ENCODE measurements at places on chromosomes 6 and 20.
A peak's percentile ranks its signal among the peaks of the same experiment; 100 is the strongest.

DNA sequence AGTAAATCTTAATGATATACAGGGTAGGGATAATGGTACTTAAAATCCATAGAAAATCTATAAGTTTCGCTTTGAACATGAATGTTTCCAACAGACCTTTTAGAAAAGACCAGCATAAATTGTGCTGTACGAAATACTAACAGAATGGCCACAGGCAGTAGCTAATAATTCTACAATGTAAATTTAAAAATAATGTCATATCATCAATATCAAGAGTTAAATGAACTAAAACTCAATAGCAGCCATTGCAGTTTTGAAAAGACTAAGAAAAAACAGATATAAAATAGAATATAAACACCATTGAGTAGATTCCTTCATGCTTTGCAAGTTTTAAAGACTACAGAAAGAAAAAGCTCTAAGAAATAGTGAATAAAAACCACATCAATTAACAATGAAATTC lies 14.7 kb downstream of the TBC1D32 start:
- no peak for DNase-seq

DNA sequence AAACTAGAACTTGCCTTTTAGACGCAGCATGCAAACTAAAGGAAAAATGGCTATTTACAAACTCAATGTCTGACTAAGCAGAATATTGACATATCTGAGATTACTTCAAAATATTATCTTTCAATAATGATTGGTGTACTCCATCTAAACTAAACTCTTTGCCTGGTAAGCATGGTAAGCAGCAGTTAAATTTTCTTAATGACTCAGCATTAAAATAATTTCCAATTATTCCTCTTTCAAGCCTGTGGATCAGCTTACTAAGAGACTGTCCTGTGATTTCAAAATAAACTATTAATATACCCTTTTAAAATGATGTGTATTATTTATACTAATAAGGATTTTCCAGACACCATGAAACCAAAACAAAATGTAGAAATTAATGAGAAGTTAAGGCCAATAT lies 226.8 kb upstream of the THEMIS start:
- DNase-seq = no peak

DNA sequence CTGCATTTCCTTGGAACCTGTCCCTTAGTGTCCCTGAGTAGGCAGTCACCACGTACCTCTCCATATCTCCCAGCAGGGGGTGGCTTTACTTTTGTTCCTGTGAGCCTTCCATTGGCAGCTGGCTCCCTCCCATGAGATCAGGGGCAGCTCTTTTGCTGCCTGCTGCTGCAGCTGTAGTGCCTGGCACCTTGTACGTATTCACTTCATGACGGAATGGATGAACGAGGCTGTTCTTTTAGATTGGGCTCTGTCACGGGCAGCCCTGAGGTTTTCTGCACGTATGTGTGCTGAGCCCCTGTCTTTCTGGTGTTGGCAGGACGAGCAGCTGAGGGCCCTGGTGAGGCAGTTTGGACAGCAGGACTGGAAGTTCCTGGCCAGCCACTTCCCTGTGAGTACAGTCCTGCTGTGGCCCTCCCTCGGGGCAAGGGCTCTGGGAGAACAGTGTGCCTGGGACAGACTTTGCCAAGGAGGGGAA lies 14.6 kb downstream of the MYBL2 start:
- DNase-seq = no peak

DNA sequence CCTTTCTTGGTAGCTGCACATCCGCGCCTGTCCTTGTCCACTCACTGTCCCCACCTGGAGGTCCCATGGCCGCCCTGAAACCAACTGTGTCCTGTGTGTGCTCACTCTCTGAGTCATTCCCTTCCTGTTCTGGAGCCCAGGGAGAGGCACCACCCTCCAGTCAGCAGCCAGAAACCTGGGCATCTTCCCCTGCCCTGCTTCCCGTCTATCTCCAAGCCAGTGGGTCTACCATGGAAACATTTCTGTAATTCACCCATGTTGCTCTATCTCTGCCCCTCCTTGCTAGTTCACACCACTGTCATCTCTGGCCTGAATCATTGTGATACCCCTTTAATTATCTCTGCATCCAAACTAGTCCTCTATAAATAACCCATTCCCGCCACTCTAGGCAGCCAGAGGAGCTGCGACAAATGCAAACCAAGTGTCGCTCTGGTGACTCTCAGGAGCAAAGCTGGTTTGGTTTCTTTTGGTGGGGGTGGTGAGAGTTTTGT lies 28.8 kb upstream of the SYNJ2 start:
- peak; percentile 36 for DNase-seq

GRCh38 chr20:17721802-17722486 lies 22.2 kb downstream of the BANF2 start:
- peak; percentile 99 for DNase-seq

GRCh38 chr6:148776321-148777308 lies 29.8 kb downstream of the UST start:
- no peak for DNase-seq

GRCh38 chr6:5695260-5696245 lies 311.2 kb downstream of the NRN1 start:
- no peak for DNase-seq

DNA sequence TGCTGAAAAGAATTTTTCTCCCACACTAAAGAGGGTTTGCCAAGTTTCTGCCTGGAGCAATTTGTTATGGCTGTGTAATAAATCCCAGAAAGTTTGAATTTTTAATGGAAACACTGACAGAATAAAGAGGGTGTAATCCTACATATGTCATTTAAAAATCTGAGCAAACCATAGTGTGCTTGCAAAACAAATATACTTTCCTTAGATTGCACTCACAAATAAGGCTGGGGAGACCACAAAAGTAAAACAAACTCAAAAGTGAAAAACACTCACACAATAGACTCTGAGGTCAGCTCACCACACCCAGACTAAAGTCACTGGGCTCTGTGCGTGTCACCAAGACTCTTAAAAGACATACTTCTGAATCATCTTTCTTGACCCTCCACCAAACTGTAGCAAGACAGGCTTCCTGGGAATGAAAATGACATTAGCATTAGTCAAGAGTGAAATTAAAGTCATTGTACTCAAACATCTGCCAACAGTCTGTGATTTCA lies 4.8 kb upstream of the ATXN1 start:
- no peak for DNase-seq

- DNase-seq = no peak
These were observed 20.5 kb upstream of the IP6K3 start for GRCh38 chr6:33766921-33767907.

DNA sequence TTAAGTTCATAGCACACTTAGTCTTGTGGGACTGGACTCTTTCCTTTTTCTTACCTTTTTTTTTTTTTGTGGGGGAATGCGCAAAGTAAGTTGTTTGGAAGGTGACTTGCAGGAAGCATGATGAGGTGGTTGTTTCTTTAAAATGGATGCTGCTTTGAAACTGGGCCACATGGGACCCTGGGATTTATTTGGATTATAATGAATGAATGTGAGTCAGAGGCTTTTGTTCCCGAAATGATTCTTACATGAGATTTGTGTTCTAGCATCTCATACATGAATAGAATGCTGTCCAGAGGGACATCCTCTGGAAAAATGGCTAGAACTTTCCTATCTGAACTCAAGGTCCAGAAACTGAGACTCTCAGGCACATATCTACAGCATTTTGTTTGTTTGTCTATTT lies 236.6 kb upstream of the RNF24 start:
- DNase-seq = no peak

DNA sequence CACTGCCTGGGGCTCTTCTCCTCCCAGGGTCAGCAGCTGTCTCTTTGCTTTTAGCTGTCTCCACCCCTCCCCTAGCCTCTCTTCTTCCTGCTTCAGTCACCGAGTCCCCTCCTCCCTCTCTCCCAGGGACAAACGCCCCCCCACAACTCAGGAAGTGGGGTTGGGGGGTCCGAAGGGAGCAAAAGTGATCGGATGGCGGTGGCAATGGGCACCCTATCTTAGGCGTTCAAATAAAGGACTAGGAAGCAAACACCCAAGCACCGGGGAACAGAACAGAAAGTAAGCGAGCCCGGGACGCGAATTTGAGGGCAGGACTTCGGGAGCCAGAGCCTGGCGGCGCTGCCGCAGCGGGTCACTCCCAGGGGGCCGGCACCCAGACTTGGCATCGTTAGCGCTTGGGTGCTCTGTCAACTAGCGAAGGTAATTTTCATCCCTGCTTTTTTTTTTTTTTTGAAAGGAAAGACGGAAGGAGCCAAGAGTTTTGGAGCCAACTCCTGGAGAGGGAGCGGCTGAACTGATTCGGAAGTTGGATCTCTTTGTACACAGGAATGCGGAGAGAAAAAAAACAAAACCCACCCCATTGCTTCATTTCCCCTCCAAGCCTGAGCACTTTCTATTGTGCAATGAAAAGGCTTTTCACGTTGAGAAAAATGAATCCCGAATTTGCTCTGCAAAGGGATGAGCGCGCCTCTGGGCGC lies 815 bp upstream of the ITPR3 start:
- no peak for DNase-seq

DNA sequence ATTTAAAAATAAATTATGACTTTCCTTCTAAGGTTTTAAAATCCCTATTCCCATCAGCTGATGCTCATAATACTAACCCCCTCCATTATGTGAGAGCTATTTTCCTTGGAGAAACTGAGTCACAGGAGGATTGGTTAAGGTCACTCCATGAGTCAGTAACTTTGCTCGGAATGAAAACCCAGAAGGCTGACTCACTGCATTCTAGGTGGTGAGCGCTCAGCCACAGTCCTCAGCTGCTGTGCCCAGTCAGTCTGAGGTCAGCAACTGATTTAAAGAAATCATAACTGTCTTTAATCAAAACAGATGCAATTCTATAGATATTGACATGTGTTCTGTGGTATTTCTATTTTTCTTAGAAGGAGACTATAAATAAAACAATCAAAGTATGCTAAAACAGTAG lies 359.2 kb downstream of the GJA1 start:
- no peak for DNase-seq

DNA sequence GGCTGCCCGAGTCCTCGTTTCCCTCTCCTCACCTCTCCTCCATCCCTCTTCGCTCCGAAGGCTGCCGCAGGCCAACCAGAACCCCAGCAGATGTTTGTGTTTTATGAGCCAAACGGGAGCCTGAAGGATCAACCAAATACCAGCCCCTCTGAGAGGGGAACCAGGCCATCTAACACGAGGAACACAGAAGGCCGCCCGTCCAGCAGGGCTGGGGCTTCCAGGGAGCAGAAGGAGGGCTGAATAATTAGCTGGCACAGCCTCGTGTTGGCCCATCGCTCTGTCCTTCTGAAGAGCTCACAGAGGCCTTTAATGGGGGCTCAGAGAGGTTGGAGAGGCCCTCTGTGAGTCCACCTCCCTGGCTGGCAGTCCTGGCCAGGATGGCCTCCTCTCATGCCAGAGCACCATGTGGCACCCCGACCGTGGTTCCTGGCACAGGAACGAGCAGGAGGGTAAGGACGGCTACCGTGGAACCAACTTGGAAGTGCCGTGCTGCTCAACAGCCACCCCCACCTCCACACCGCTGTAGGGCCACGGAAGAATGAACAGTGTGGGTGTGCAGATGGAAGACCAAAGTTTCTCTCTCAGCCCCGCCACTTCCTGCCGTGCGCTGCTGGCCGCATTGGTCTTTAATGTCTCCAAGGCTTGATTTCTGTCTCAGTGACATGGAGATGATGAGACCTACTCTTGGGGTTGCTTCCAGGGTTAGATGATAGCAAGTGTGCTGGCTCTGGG lies 155.2 kb downstream of the SCML4 start:
- DNase-seq = no peak

DNA sequence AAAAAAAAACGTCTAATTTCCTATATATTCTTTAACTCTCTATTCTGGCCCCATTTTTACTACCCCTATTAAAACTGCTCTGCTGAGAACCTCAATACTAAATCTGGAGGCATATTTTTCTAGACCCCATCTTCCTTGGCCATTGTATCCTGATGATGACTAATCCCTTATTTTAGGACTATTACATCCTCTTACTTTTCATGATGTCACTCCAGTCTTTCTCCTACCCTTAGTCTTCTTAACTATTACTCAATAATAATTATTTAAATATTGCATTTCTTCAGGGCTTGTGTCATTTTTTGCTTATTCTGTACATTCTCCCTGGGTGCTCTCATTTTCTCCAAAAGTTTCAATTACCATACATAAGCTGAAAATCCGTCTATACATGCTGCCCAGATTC lies 6.4 kb downstream of the FBXO30 start:
- DNase-seq = no peak

GRCh38 chr6:164247106-164247505 lies 832.6 kb downstream of the QKI start:
- no peak for DNase-seq

DNA sequence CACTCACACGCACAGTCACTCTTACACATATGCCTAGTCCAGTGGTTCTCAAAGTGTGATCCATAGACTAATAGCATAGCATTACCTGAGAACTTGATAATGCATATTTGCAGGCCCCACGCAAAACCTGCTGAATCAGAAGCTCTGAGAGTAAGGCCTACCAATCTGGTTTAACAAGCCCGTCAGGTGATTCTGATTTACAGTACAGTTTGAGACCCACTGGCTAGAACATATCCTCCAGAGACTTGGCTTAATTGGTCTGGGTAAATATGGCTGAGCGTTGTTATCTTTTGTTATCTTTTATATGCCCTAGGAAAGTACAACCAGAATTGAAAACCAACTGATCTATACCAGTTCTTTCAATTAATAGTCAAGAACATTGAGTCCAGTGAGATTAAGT lies 9.6 kb downstream of the TSPYL4 start:
- DNase-seq = no peak
